ENCODE measurements at places on chromosomes 5 and 9.

DNA sequence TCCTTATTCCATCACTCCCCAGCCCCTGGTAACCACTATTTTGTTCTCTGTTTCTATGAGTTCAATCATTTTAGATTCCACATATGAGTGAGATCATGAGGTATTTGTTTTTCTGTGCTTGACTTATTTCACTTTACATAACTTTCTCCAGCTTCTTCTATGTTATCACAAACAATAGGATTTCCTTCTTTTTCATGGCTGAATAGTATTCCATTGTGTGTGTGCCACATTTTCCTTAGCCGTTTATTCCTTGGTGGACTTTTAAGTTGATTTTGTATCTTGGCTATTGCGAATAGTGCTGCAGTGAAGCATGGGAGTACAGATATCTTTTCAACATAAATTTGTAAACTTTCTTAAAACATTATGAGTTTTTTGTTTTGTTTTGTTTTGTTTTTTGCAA, 15.1 kb downstream of the SYK start:
- no peak for DNase-seq

DNA sequence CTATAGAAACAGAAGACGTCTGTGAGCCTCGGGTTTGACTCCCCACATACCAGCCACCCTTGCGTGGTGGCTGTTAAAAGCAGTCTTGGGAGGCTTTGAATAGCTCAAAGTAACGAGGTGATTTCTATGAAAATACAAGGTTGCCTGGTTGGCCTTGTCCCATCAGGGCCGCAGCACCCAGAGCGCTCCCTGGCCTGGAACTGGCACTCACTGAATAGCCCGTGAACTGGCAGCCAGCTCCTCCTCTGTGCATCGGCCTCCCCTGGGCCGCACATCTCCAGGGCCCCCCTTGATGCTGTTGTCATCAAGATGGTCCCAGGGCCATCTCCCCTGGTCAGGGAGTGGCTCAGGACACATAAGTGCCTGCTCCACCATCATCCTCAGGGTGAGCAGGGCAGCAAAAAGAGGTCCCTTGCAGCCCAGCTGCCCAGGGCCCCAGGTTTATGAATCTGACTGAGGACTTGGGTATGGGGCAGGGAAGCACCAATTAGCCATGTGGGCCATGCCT, 144.6 kb upstream of the PPP1R26 start:
- DNase-seq, result no peak

DNA sequence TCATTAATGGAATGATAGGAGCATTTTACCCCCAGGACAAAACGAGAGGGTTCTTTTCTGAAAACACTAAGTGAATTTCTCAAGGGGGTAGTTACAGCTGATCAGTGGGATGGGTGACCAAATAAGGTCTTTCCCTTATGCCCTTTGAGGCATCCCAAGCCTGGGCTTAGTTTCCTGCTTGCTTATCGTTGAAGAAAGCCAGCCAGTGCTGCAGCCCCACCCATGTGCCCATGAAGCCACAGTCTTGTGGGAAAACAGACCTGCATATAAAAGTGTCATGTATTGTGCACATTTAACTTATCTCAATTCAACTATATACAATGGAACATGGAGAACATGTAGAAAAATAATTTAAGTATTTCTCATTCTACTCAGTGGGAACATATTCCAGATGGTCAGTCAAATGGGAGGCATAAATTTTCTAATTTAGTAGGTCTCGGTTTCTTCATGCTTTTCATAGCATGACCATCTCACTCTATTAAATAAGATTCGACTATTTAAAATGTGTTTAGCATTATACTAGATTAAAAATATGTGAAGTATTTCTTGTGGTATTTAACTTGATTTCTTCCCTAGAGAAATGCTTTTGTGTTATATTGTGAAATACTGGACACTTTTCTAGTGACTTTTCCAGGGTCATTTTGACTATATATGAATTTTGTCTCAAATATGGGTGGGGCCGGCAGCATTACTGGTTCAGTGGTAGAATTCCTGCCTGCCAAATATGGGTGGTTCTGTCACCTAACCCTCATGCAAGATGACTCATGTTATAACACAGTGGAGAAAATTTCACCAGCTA, 189.7 kb upstream of the SGCD start:
- DNase-seq, result no peak

GRCh38 chr5:60010328-60010727, 116.8 kb upstream of the PDE4D start:
- DNase-seq, result no peak

DNA sequence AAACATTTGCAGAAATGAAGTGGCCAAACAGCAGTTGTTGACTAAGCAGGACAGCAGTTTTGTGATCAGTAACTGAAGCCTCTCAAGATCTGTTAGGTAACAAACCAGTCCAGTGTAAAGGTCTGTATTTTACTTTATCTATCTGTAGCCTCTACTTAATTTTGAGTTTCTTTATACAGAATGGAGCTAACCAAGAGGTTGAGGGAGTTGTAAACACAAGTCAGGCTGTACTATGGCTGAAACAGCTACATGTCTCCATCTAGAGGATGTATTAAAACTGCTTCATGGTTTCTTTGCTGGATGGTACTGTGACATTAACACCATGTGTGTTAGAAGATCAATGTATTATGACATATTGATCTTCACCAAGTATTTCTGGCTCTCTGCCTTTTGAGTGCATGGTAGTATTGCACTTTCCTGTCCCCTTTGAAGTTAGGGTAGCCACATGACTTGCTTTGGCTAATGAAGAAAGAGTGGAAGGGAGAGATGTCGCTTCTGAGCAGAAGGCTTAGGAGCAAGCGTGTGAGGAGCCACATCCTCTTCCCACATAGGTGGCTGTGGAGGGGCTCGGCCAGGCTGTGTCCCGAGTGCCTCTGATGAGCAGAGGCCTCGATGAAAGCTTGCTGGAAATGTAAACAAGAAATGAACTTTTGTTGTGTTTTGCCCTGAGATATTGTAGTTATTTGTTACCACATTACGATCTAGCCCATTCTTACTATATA, 105.6 kb upstream of the PCA3 start:
- DNase-seq, result no peak

GRCh38 chr5:170746075-170746960, 37.2 kb upstream of the GABRP start:
- no peak for DNase-seq
